ENCODE measurements at places on chromosomes 4 and X. TPM values are rescaled to one million over a fixed set of nuclear protein-coding genes. Genes with fewer than 3 reads are reported as not detected.

DNA sequence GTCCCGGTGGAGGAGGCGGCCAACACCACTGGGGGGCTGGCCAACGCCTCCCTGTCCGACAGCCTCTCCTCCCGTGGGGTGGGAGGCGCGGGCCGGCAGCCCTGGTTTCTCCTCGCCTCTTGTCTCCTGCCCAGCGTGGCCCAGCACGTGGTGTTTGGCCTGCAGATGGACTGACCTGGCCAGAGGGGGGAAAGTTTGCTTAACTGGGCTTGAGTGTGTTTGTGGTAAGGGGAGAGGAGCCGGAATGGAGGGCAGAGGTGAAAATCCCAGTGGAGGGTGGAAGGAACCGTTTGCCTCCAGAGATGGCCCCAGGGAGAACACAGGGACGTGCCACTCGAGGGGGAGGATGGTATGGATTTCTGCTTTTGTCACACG is 27.6 kb downstream of the NYX start:
- H3K36me3 ChIP-seq = no peaks in the 10 kb centered on the region
- H3K4me1 ChIP-seq = no peaks in the 10 kb centered on the region
- H3K27me3 ChIP-seq = peaks cover 12% of the 10 kb centered on the region
- no peak overlapping the region for H3K27ac ChIP-seq
- H3K4me3 ChIP-seq = no peak overlapping the region

DNA sequence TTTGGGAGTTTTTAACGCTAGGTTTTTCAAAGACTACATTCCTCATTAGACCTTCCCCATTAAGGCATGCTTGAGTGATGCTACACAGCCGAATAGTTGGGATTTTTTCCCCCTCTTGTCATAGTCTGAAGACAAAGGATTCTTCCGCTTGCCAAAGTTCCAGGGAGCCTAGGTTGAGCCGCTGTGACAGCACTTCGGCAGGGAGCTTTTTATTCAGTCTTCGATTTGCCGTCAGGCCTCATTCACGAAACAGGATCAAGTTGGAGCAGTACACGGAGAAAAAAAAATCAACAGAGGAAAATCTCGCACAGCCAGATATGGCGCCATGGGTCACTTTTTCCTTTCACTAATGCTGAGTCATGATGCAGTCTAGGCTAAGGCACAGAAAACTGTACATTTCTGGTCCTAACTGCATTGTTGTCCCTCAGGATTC is 24.3 kb downstream of the SHROOM3 start:
- DNase-seq = peak; percentile 47
- peak overlapping the region; percentile 90 for H3K27ac ChIP-seq
- H3K36me3 ChIP-seq = no peaks in the 10 kb centered on the region
- no peaks in the 10 kb centered on the region for H3K27me3 ChIP-seq
- peak overlapping the region; percentile 32 for H3K4me3 ChIP-seq

CT45A10 gene
- not detected for total RNA-seq

DNA sequence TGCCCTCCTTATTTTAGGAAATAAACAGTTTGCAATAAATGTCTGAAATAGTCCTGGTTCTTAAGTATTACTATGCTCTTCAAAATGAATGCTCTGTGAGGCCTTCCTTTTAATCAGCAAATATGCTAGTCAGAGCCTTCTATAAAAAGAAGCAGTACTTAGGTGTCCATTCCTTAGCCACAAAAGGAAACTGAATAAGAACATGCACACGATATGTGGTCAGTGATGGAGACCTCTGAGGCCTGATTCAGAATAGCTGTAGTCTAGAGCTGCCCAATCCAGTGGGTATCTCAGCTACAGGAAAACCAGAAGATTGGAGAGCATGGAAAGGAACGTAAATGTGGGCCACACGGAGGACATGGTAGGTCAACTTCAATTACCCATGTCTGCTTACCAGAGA is 141.8 kb downstream of the RASL11B start:
- H3K4me1 ChIP-seq = no peaks in the 10 kb centered on the region
- no peak overlapping the region for H3K27ac ChIP-seq
- H3K27me3 ChIP-seq = no peaks in the 10 kb centered on the region

IL21 gene
- not detected for total RNA-seq

- H3K27ac ChIP-seq = no peak overlapping the region
- no peak for DNase-seq
- H3K36me3 ChIP-seq = peaks cover 25% of the 10 kb centered on the region
- H3K4me3 ChIP-seq = no peak overlapping the region
- H3K27me3 ChIP-seq = no peaks in the 10 kb centered on the region
- H3K4me1 ChIP-seq = no peaks in the 10 kb centered on the region
These were observed 96.3 kb downstream of the C4orf51 start for GRCh38 chr4:145776208-145776607.

DNA sequence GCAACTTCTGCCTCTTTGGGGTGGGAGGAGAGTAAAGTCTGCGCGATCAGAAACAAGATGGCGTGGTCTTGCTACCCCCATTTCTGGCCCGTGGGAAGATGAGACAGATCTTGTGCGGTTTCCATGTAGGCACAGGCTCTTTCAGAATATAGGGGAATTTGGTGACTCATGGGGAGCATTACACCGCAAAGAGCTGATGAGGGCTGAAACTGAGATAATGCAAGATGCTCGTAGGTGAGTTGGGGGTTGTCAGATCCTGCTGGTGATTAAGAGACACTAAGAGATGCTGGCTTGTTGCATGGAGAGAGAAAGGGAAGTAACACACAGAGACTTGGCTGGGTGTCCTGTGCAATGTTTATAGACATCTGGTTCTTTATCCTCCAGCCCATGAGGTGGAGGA is 1.5 kb downstream of the EVC start:
- H3K4me3 ChIP-seq = peak overlapping the region; percentile 74
- H3K27me3 ChIP-seq = no peaks in the 10 kb centered on the region
- DNase-seq = peak; percentile 67
- peaks cover 35% of the 10 kb centered on the region for H3K4me1 ChIP-seq

GRCh38 chrX:7925867-7926472 is 1.2 kb downstream of the PNPLA4 start:
- H3K27me3 ChIP-seq = no peaks in the 10 kb centered on the region
- DNase-seq = peak; percentile 72
- peaks cover 3% of the 10 kb centered on the region for H3K4me1 ChIP-seq
- no peak overlapping the region for H3K27ac ChIP-seq
- peak overlapping the region; percentile 81 for H3K4me3 ChIP-seq
- H3K36me3 ChIP-seq = peaks cover 32% of the 10 kb centered on the region

- DNase-seq = no peak
- no peak overlapping the region for H3K27ac ChIP-seq
- H3K4me3 ChIP-seq = no peak overlapping the region
- H3K27me3 ChIP-seq = no peaks in the 10 kb centered on the region
- peaks cover 37% of the 10 kb centered on the region for H3K4me1 ChIP-seq
These were observed 18.0 kb downstream of the TBC1D9 start for GRCh38 chr4:140738139-140738538.

DNA sequence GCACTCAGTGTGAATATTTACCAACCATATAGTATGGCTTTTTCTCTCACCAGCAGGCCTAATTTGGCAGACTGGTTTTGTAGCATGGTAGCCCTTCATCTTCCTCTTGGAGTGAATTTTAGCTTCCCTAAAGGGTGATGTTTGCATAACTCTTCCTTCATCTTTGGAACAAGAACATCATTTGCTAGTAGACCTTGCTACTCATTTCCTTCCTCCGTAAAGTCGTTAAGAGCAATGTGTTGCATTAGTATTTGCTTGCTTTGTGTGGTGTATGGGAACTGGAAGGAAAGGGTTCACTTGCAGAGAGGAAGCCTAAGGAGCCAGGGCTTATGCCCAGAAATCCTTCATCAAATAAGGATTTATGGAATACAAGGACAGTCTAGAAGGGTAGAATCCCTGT is 50.2 kb upstream of the PGRMC2 start:
- no peak for DNase-seq
- H3K27ac ChIP-seq = no peak overlapping the region
- no peaks in the 10 kb centered on the region for H3K27me3 ChIP-seq
- no peaks in the 10 kb centered on the region for H3K36me3 ChIP-seq
- H3K4me1 ChIP-seq = peaks cover 12% of the 10 kb centered on the region

DNA sequence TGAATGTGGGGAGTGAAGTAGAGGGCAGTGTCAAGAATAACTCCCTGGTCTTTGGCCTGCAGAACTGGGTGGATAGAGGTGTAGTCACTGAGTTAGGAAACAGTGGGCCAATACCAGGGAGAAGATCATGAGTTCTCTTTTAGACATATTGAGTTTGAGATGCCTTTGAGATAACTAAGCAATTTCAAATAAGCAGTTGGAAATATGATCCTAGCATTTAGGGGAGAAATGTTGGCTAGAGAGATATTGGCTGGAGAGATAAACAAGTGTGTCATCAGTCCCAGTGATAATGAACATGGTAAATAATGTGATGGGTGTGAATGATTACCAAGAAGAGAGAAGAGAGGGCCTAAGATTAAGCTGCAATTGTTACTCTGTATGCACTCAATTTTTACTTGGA is 95.3 kb upstream of the HPRT1 start:
- H3K4me1 ChIP-seq = no peaks in the 10 kb centered on the region
- H3K27me3 ChIP-seq = peaks cover 42% of the 10 kb centered on the region
- no peak for DNase-seq
- no peaks in the 10 kb centered on the region for H3K36me3 ChIP-seq

SOWAHD gene
- not detected for total RNA-seq

DNA sequence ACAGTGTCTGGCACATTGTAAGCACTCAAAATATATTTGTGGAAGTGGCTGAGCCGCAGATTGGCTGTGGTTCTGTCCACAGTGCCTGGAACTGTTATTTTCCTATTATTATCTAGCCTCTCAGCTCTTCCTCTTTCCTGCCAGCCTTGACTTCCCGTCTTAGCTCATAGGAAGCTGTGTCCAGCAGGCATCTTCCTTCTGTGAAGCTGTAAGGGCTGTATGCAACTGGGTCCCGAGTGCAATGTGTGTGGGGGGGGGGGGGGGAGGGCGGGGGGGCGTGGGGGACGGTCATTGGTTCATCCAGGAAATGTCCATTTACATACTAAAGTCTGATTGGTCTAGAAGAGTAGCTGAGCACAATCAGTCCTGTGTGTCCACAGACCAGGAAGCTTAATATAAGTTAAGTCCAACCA is 210.7 kb downstream of the PDGFRA start:
- H3K4me1 ChIP-seq = no peaks in the 10 kb centered on the region
- DNase-seq = peak; percentile 9
- peaks cover 10% of the 10 kb centered on the region for H3K27me3 ChIP-seq
- no peak overlapping the region for H3K4me3 ChIP-seq
- H3K36me3 ChIP-seq = no peaks in the 10 kb centered on the region
- no peak overlapping the region for H3K27ac ChIP-seq

GPRIN3 gene
- not detected for total RNA-seq

GRCh38 chrX:9958183-9958582 is 9.0 kb upstream of the CLDN34 start:
- no peaks in the 10 kb centered on the region for H3K36me3 ChIP-seq
- no peak for DNase-seq
- H3K27me3 ChIP-seq = peaks cover 27% of the 10 kb centered on the region
- no peak overlapping the region for H3K4me3 ChIP-seq

- no peak overlapping the region for H3K27ac ChIP-seq
- H3K4me3 ChIP-seq = no peak overlapping the region
- DNase-seq = no peak
- no peaks in the 10 kb centered on the region for H3K36me3 ChIP-seq
These were observed 37.0 kb downstream of the STK26 start for GRCh38 chrX:132059973-132060540.

- H3K4me1 ChIP-seq = peaks cover 19% of the 10 kb centered on the region
- H3K36me3 ChIP-seq = no peaks in the 10 kb centered on the region
- H3K27me3 ChIP-seq = no peaks in the 10 kb centered on the region
- DNase-seq = no peak
- H3K27ac ChIP-seq = no peak overlapping the region
- H3K4me3 ChIP-seq = no peak overlapping the region
These were observed 107.2 kb upstream of the PGRMC2 start for GRCh38 chr4:128394778-128395177.

USP17L11 gene
- total RNA-seq = not detected

GRCh38 chr4:153573881-153574802 is 108.0 kb downstream of the TMEM131L start:
- DNase-seq = peak; percentile 70
- no peak overlapping the region for H3K27ac ChIP-seq
- H3K36me3 ChIP-seq = peaks cover 4% of the 10 kb centered on the region
- H3K27me3 ChIP-seq = no peaks in the 10 kb centered on the region

- H3K36me3 ChIP-seq = no peaks in the 10 kb centered on the region
- H3K4me1 ChIP-seq = peaks cover 12% of the 10 kb centered on the region
- H3K27ac ChIP-seq = no peak overlapping the region
- no peak overlapping the region for H3K4me3 ChIP-seq
These were observed 4.3 kb downstream of the GIMD1 start for GRCh38 chr4:106364282-106364681.

GAGE1 gene
- not detected for total RNA-seq

SUV39H1 gene
- 8.7 TPM for total RNA-seq

- no peaks in the 10 kb centered on the region for H3K36me3 ChIP-seq
- peaks cover 18% of the 10 kb centered on the region for H3K27me3 ChIP-seq
- no peak overlapping the region for H3K4me3 ChIP-seq
These were observed 230.1 kb upstream of the GALNTL6 start for GRCh38 chr4:171582961-171583581.

PDZD4 gene
- 0.29 TPM for total RNA-seq

SASH3 gene
- not detected for total RNA-seq

GAB3 gene
- total RNA-seq = 2.0 TPM

- no peak overlapping the region for H3K27ac ChIP-seq
- H3K4me3 ChIP-seq = no peak overlapping the region
- DNase-seq = no peak
- H3K36me3 ChIP-seq = no peaks in the 10 kb centered on the region
- peaks cover 23% of the 10 kb centered on the region for H3K4me1 ChIP-seq
These were observed 333.1 kb upstream of the KLF3 start for GRCh38 chr4:38330936-38331335.

TRIM61 gene
- total RNA-seq = 0.26 TPM

DNA sequence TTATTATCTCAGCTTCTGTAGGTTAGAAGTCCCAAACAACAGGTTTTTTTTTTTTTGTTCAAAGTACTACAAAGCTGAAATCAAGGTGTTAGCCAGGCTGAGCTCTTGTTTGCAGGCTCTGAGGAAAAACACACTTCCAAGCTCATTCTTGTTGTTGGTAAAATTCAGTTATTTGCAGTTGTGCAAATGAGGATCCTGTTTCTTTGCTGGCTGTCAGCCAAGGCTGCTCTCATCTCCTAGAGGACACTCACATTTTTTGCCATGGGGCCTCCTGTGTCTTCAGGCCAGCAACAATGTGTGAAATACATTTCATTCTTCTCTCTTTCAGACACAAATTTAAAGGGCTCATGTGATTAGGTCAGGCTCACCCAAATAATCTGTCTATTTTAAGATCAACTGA is 60.3 kb upstream of the HSD17B10 start:
- H3K36me3 ChIP-seq = peaks cover 5% of the 10 kb centered on the region
- H3K4me1 ChIP-seq = no peaks in the 10 kb centered on the region
- H3K27me3 ChIP-seq = peaks cover 78% of the 10 kb centered on the region
- peak; percentile 35 for DNase-seq

DNA sequence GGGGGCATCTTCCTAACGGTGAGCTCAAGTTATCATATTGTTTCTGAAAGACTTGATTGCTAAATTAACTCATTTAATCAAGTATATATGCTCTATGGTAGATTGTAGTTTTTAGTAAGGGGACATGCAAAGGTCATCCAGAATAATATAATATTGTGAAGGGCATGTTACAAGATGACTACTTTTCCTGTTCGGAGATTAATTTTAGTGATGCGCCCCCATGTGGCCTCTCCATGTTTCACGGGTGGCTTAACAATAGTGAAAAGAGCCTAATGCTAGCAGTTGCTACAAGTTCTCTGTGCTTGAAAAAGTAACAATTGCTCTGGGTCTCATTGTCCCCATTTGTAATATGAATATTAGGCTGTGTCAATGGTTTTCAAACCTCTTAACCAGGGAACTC is 12.2 kb downstream of the SMPX start:
- H3K36me3 ChIP-seq = peaks cover 5% of the 10 kb centered on the region
- H3K4me1 ChIP-seq = no peaks in the 10 kb centered on the region
- peaks cover 72% of the 10 kb centered on the region for H3K27me3 ChIP-seq
- no peak overlapping the region for H3K4me3 ChIP-seq

All from MCF 10A (cell line).